ENCODE measurements at places on chromosomes 11 and 22.
A peak's percentile ranks its signal among the peaks of the same experiment; 100 is the strongest.

- no peak for DNase-seq
Observed at GRCh38 chr11:117016246-117016645, 82.0 kb downstream of the SIK3 start.

DNA sequence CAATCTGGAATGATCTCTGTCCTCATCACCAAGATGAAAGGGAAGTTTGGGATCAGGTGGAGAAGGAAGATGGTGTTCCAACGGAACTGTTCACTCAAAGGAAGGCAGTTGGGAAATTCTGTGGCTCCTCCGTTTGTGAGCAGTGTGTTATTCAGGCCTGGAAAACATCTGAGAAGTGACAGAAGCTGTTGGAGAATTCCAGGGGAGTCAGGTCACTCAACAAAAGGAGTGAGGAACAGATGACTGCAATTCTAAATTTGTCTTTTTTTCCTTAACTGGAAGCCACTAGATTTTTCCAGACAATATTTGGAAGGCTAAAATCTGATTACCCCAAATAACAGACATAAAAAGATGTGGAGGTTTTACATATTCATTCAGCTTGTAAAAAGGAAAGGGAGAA is 107.8 kb downstream of the CD44 start:
- no peak for DNase-seq

DNA sequence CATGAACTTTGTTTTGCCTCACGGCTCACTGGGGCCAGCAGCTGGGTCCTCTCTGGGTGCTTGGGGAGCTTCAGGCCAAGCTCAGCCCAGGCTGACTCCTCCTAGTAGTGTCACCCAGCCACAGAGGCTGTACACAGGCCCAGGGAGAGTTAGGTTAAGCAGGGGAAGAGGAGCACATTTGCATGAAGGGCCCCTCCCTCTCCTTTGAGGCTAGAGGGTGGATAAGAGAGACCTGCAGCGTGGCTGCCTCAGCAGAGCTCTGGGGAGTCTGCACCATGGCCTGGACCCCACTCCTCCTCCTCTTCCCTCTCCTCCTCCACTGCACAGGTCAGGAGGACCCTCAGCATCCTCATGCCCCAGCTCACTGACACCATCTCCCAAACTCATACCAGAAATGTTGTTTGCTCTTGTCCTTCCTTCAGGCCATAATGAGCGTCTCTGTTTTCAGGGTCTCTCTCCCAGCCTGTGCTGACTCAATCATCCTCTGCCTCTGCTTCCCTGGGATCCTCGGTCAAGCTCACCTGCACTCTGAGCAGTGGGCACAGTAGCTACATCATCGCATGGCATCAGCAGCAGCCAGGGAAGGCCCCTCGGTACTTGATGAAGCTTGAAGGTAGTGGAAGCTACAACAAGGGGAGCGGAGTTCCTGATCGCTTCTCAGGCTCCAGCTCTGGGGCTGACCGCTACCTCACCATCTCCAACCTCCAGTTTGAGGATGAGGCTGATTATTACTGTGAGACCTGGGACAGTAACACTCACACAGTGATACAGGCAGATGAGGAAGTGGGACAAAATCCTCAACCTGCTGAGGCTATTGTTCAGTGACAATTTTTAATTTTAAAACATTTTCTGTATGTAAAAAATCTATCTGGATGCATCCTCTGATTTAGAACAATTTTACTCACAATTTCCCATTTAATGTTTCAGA is 82.4 kb upstream of the VPREB1 start:
- no peak for DNase-seq

- DNase-seq: no peak
Observed at GRCh38 chr11:17354601-17354991, 3.0 kb downstream of the NCR3LG1 start.

DNA sequence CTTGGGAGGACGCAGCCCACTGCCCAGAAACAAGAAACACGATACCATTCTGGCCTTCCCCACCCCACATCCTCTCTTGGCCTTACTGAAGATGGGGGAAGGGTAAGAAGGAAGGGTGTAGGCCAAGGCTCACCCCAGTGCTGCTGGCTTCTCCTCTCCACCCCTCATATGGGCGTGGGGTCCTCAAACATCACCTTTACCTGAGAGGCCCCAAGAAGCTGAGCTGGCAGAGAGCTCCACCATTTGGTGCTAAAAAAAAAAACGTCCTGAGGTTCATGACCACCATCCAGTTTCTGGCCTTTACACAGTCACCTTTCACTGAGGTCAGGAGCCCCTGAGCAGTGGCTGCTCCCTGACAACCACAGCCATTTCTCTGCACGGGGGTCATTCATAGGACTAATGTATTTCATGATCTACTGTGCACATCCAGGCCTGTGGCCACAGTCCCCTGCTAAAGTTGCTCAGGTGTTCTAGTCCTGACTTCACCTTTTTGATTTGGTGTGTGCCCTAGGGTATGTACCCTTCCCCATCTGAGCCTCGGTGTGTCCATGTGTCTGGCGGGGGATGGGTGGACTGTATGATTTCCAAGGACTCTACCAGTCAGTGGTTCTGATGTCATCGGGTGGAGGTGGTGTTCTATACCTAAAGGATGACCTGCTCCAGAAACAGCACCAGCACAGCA is 15.1 kb downstream of the RHOG start:
- DNase-seq: no peak

DNA sequence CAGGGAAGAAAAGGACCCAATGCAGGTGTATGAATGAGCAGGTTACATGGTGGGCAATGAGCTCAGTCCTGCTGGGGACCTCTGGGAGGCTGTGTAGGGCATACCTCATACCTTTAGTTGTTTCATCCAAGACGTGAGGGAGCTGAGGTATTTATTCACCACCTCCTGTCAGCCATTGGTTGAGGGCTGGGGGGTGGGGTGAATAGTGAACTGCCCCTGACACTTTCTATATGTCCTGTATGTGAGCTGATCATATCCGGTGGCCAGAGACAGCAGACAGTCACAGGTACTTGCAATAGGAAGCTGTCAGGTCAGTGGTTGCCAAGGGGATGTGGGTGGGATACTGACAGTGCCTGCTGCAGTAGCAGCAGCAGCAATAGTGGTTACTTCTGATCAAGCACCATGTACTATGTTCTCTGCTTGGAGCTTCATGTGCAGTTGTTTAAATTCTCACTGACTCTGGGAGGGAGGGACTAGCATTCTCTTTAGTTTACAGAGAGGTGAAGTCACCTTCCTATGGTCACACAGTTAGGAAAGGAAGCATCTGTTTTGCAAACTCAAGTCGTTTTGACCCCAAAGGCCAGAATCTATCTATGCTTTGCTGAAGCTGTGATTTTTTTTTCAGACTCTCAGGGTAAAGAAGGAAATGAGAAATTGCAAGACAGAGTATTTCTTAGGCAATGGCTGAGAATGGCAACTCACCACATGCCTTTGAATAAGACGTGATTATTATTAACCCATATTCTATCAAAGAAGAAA is 54.0 kb downstream of the MIAT start:
- no peak for DNase-seq

GRCh38 chr11:86442420-86442819 is 67.7 kb downstream of the CCDC81 start:
- DNase-seq: no peak

GRCh38 chr11:12669930-12670329 is 4.3 kb upstream of the TEAD1 start:
- DNase-seq: no peak

GRCh38 chr11:17683377-17684161 is 35.8 kb upstream of the MYOD1 start:
- no peak for DNase-seq

DNA sequence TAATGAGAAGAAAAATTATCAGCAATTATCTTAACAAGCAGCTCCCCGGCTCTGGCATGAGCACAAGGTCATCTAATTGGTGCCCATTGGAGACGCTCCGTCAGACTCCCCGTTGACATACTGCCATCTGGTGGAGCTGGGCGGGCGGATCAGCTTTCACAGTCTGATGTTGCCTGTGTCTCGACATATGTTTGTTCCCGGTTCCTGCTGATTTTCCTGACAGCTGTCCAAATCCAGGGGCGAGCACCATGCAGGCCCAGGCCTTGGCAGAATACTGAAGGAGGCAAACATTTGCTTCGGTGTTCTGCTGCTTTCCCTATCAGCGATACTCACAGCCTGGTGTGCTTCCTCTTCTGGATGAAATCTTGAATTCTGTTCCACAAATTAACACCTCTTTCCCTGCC is 43.8 kb upstream of the BARX2 start:
- peak; percentile 25 for DNase-seq

- no peak for DNase-seq
Observed at GRCh38 chr11:76577226-76577920, 93.2 kb downstream of the LRRC32 start.

DNA sequence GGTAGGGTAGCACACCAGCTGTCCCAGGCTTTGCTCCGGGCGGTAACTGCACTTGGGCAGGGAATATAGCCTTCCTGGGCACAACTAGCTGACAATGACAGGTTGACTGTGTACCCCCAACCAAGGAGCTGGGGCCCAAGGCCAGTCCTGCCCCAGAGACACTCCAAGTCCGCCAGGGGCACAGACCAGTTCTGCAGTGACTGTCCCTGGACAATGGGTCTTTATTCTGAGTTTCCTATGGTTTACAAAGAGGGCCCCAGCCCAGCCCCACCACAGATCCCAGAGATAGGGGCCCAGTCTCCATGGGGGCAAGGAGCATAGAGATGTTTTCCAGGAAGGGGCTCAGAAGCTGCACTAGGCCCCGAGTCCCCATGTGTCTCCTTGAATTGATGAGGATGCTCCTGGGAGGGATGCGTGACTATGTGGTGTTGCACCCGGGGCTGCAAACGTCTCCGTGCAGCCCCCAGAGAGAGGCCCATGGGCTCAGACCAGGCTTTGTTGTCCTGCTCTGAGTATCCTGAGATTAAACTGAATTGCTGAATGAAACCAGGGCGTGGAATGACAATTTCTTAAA is 48.4 kb downstream of the CD6 start:
- DNase-seq: no peak

DNA sequence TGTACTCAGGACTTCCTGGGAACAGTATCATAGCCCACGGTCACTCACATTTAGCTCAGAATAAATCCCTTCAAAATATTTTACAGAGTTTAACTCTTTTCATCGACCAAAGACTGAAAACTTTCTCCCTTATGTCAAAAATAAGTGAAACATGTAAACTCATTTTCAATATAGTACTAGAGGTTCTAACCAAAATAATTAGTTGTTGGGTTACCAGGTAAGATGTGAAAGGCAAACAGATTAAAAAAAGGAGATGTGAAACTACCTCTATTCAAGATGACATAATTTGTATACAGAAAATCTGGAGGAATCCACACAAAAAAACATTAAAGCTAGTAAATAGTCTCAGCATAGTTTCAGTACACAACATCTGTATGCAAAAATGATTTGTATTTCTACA is 20.3 kb downstream of the XKR3 start:
- DNase-seq: no peak

DNA sequence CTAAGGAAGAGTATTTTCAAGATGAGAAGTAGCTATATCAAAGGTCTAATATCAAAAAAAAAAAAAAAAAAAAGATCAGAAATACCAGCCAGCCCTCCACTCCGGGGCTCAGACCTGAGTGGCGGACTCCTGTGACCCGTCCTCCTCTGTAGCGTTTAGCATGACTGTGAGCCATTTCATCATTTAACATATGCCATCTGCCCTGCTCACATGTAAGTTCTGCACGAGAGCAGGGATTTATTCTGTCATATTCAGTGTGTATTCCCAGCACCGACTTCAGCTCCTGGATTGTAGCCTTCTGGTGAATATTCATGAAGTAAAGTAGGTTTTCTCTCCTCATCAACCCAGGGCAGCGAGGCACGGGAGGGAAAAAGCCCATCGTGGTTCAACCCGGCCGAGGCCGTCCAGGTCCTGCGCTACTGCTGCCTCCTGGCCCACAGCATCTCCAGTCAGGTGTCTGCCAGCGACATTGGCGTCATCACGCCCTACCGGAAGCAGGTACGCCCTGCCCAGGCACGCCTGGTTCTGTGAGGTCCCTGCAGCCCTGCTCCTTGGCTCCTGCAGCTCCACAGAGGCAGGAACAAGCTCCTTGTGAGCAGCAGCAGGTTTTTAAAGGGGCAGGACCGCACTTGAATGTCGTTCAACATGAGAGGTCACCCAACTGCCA is 12.7 kb upstream of the PANX2 start:
- no peak for DNase-seq

- no peak for DNase-seq
Observed at GRCh38 chr22:45033136-45033535, 23.3 kb upstream of the PHF21B start.

DNA sequence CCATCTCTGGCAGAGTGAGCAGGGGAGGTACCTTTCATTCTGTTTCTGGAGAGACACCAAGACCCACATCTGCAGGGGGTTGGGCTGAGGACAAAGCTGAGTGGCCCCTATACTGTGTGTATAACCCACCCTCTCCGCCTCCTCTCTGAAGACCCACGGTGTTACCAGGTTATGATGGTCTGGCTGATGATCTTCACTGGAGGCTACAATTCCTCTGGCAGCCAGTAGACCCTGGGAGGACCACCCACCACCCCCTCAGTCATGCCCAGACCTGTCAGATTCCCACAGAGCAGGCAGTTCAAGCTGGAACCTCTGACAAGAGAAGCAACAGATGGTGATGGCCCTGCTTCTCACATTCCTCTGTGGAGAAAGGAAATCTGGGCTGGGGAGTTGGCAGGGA is 11.4 kb upstream of the KCNJ1 start:
- DNase-seq: no peak

DNA sequence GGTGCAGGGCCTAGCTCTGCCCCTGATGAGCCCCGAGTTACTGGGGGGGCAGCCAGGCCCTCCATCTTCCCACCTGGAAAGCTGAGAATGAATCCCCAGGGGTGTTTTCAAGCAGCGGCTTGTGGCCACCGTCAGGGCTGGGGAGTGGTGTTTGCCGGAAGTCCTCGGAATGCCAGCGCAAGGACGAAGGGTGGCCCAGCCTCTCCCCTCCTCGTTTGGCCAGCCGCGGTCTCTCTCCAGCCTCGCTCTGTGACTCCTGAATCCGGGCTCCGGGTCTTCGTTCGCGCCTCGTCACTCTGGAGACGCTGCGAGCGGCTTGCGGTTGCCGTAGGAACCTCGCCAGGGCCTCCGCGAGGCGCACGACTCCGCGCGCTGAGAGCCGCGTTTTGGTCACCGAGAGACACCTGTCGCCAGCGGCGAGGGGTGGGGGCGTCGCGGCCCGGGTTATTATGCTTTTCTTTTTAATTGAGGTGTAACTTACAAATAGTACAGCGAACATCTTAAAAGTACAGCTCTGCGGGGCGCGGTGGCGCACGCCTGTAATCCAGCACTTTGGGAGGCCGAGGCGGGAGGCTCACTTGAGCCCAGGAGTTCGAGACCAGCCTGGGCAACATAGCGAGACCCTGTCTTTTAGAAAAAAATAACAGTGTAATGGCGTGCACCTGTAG is 6.3 kb upstream of the KDELR3 start:
- peak; percentile 42 for DNase-seq

- no peak for DNase-seq
Observed at GRCh38 chr11:72241291-72241781, 2.6 kb downstream of the PHOX2A start.

DNA sequence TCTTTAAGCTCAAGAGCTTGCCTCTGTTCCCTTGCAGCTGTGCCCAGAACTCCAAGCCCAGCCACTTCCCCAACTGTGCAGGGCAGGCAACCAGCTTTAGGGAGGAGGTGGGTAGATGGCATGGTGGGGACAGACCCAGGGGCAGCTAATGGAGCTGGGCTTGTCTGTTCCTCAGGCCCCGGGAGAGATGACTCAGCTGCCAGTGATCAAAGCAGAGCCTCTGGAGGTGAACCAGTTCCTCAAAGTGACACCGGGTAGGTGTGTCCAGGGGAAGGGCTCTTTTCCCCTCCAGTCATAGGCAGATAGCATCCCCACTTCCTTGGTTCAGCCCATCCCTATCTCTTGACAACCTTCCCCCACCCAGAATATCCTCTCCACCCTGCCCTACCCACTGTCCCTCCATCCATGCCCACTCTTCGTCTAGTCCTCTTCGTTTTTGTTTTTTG is 32.4 kb downstream of the CREB3L1 start:
- DNase-seq: no peak

GRCh38 chr11:67076202-67076601 is 19.6 kb downstream of the RHOD start:
- DNase-seq: no peak

Data from stimulated activated CD4-positive, alpha-beta T cell treated with anti-CD3 and anti-CD28 coated beads, Interleukin-15, amount 100 ng/mL, for 1 hour (primary cell).